ENCODE measurements at places on chromosomes 7 and 10.

DNA sequence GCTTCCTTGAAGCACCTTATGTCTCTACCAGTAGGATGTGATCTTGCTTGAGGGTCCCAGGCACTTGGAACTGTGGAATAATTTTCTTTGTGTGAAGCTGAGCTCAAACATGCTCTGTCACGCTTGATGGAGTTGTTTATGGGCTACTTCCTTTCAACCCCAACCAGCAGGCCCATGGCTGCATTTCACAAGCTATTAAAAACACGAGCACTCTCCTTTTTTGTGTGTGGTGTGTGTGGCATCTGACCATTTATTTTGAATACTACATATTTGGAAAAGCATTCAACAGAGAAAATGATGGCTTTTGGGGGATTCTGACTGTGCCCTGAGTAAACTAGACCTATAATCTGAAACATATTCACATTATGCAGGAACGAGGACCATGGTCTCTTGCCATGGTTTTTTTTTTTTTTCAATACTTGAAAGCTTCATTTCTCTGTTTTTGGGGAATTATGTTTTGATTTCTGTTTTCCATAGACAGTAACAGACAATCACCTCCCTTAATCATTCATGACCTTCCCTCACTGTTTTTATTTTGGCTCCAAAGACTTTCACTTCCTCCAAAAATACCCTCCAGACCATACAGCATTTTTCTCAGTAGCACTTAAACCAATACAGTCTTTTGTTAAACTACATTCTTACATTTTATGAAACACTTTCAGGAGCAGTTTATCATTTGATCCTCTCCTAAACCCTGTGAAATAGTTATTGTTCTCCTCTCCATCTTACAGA lies 233.6 kb upstream of the BMPER start:
- no peak for DNase-seq

- no peak for DNase-seq
These were observed 268.1 kb upstream of the PLPP4 start for GRCh38 chr10:120188950-120189349.

DNA sequence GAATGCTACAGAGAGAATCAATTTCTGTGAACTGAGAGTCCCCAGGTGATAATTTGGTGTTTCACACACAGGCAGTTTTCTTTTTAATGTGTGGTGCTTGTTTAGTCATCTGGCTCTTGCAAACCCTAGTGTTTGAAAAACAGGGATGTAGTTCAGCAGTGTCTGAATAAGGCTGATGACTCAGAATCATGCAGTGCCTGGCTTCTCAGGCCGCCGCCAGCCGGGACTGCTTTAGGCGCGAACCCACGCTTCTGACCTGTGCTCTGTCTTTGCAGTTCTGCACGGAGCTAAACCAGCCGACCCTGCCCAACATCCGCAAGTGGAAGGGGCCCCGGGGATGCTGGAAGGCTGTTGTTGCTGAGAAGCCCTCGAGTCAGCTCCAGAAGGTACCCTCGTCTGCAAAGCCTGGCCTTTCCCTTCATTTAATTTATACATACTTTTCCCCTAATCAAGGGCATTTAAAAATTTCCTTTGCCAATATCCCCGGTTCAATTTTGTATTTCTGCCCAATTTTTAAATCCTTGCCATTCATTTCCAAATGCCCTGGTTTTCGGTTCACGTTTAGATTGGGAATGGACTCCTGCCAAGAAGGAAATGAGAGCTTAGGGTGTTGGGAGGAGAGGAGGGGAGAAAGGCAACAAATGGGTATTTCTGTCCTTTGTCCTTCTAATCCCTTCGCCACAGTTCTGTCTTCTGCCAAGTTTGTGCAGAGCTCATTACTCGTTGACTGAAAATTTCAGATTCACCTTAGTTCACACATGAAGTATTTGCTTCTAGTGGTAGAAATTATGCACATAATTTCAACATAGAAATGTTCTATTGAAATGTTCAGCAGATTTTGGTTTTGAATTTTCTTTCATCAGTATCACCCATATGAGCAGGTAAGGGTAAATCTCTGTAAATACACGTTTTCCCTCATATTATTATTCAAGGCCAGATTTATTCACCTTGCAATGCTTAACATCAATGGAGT lies 108.5 kb upstream of the ANLN start:
- peak; percentile 72 for DNase-seq

GRCh38 chr10:82817676-82818422 lies 942.9 kb downstream of the NRG3 start:
- no peak for DNase-seq

- DNase-seq, result no peak
These were observed at the start of gene LRRC17 for GRCh38 chr7:102912742-102913141. TSS of gene LRRC17 (plus strand) at chr7:102913000. CDS start at chr7:102933914, 20,914 bp downstream.

DNA sequence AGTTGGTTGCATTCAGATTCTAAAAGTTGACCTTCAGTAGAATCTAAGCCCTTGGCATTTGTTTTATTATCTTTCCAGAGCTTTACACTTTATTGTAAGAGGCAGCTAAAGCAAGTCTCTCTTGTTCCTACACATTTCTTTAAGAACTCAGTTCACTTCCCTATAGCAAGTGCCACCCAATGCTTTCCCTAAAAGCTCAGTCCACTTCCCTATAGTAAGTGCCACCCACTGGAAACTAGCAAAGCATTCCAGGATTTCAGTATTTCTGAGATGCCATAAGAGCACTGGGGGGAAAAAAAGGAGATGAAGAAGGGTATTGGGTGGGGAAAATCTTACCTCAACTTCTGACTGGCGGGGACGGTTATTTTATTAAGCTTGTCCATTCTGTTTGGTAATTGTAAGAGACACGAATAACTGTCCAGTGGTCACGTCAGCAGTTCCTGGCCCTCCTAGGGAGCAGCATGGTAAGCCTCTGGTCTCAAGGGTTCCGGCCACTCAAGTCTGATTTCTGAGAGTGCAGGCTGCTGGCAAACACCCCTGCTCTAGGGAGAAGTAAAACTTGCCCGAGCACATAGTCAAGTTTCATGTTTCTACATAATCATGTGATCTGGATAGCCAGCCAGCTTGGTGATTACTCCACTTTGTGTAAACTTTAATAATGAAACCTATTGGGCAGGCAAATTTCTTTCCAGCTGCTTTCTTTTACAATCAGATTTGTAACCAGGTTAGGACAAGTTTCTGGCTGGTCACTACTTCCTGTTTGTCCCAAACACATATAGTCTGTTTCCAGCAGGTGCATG lies at the start of gene BLNK:
BLNK (minus strand) TSS at position 554 of the 800 bp plus-strand sequence; CDS start at position 383, 171 bp downstream.
- DNase-seq, result peak; percentile 77

DNA sequence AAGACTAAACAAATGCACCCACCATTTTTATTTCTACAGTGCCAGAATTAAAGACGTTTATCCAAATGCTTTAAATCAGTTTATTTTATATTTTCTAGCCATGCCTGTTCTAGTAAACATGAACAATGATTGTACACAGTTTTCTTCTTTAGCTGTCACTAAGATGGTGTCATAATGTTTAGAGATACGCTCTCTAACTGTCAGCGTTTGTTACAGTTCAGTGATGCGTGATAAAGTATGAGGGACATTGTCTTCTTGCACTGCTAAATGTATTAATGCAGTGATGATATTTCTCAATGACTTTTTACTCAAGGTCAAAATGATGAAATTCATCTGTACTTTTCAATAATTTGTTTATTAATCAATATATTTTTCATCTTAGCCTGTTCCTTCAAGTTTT lies 513.6 kb downstream of the ATRNL1 start:
- no peak for DNase-seq

GRCh38 chr10:75399461-75400162 lies 2.0 kb downstream of the ZNF503 start:
- DNase-seq, result no peak

DNA sequence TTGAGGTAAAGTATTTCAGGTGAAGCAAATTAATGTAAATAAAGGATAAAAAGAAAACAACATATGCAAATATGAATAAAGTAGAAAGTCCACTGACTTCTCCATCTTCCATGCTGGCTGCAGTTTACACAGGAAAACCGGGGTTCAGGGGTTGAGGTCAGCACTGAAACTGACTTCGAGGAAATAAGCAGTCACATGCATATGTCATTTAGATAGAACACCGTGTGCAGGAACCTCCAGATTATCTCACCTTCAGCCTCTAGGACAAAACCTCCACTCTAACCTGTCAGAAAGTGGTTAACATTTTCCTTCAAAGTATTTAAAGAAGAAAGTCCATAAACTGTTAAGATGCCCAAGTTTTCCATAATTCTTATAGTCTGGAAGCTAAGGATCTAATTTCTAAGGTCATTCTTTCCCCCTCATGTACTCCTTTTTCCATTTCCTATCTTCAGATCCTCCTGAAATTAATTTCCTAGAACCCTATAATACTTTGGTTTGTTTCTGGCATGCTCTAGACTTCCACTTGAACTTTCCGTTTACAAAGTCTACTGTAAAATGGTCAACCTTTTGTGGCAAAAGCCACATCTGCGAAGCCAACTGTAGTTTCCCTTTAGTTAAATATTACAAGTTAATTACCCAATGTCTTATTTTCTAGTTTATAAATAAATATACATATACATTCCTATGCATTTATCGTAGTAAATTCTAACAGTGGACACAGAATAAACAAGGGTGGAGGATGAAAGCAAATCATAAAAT lies 173.3 kb downstream of the RAPGEF5 start:
- DNase-seq, result no peak

DNA sequence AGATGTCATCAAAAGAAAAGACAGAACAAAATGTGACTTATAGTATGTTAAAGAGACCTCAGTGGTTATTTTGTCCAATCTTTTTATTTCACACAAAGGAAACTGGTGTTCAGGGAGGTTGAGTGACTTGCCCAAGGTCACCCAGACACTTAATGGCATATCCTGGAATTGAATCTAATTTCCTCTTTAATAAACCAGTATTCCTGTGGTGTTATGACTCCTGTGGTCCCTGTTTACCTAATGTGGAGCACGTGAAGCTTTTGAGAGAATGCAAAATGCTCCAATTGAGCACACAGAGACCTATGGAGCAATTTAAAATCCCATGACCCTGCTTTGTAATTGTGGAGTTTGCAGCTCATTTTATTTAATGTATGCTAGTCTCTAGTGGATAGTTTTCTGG lies 251.9 kb downstream of the REEP3 start:
- DNase-seq, result no peak

DNA sequence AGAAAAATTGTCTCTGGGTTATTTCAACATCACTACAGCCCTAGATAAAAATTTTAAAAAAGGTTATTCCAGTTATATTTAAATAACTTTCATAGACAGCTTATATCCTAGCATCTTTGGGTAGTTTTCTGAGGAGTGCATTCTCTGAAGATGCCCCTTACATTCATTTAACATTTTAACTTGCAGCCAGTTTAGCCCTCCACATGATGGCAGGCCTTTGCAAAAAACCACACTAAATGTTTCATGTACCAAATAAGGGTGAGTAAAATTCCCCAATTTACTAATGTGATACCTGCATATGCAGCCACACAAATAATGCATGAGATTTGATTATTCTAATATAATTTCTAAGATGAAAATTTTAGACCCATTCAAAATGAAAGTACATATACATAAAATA lies 108.4 kb upstream of the ZWINT start:
- no peak for DNase-seq

GRCh38 chr10:69230128-69230527 lies 10.0 kb downstream of the HKDC1 start:
- no peak for DNase-seq

DNA sequence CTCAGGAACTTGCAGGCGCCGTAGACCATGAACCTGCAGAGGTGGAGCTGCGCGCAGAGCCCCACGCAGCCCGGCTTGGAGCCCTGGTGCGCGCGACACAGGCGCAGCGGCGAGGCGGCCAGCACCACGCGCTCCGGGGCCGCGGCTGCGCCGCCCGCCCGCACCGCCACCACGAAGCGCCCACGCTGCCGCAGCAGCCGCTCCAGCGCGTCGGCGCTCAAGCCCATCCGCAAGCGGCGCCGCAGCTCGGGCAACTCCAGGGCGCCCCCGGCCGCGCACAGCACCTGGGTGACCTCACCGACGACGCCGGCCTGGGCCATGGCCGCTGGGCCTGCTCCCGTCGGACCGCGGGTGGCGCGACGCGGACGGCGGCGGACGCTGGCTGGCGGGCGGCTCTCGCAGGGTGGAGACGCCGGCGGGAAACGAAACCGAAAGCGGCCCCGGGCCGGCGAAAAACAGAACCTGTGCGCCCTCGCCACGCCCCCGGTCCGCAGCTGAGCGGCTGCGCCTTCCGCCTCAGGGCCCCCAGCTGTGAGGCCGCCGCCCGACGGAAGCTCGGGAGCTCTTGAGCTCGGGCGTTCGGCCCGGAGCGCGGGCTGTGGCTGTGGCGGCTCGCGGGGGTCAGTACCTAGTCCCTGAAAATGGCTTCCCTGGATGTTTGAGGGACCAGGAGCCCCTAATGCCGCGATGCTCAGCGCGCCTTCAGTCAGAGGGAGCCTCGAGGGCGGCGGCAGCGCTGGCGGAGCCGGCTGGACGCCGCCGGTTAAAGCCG lies at the start of gene PARP12:
PARP12 (minus strand) TSS at position 424 of the 772 bp plus-strand sequence; CDS start at position 320, 104 bp downstream.
- DNase-seq, result peak; percentile 24

GRCh38 chr10:110509560-110509959 lies 11.9 kb downstream of the DUSP5 start:
- DNase-seq, result no peak

- DNase-seq, result peak; percentile 18
These were observed 169.5 kb downstream of the TMEM26 start for GRCh38 chr10:61283481-61284221.

DNA sequence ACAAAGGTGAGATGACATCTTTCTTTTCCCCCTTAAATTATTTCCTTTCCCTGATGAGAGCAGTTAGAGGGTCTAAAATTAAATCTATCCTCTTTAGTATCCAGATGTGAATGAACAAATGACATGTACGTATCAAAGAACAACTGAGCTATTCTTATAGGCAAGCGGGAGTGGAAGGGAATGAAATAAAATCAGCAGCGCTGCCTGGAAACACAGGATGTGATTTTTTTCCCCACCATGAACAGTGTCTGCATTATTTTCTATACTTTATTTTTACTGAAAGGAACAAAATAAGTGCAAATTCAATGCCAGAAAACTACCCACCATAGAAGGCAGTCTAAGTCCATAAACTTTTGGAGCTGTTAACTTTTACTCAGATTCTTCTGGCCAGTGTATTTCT lies 40.6 kb downstream of the SLC26A4 start:
- no peak for DNase-seq

DNA sequence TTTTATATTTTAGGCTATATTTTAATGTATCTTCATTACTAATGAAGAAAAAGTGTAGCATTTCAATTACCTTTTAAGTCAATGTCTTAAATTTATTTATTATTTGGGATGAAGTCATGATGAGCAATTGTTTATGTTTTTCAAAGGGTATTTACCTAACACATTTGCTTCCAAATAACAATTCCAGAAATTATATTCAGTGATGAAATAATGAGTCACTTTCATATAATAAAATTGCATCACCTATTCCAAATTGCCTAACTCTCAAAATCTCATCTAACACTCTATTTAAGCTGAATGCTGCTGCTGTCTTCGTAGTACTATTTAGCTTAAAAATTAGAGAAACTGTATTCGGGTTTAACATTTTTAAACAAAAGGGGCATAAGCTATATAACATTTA lies 97.7 kb downstream of the PRKG1 start:
- no peak for DNase-seq

- DNase-seq, result no peak
These were observed 55.8 kb downstream of the FIGNL1 start for GRCh38 chr7:50394315-50394714.

GRCh38 chr10:64369885-64370773 lies 848.9 kb downstream of the REEP3 start:
- no peak for DNase-seq
